ENCODE measurements at places on chromosomes 12 and 14. TPM values are rescaled to one million over a fixed set of nuclear protein-coding genes. Genes with fewer than 3 reads are reported as not detected.
A peak's percentile ranks its signal among the peaks of the same experiment; 100 is the strongest.

DNA sequence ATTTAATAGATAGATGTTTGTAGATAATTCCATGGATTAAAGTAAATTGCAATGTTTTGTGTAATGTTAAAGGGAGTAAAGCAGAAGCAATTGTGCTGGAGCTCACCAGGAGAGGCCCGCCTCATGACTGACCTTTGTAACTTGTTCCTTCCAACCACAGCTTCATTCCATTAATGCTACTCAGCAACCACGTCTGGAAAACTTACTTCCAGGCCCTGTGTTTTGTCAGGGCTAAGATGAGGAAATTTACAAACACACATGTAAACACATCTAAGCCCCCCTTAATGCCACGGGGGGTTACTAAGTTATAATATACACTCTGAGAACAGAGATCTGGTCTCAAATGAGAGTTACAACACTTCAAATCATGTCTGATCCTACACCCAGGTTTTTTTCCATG is 12.4 kb downstream of the LUM start:
- no peak for DNase-seq

DNA sequence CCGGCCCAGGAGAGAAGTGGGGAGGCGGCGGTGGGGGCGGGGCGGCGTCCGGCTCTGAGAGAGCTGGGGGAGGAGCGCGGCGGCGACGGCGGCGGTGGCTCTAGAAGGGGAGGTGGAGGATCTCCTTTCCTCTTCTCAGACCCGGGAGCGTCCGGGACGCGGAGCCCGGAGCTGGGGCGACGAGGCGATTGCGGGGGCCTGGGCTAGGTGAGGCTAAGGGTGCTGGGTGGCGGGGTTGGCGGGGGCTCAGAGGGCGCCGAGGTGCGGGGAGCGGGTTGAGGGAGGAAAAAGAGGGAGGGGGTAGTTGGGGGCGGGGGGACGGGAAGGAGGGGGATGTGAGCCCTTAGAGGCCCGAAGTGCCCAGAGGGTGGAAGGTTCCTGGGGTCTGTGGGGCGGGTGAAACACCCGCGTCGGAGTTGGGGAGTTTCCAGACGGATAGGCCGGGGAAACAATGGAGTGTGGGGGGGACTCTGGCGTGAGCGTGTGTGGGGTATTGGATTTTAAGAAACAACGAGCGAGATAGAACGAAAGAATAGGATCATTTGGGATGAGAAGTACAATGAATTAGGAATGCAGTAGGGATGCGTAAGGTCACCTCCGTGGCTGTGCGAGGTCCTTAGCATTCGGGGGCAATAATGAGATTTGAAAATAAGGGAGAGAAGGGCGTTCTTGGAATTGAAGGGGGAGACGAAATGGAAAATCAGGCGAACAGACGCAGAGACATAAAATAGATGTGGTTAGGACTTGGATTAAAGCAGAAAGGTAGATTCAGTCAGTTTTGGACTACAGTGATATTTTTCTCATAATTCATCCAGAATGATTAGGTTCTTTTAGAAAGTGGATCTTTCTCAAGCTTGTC is at the start of gene SPATS2:
Gene SPATS2 (plus strand): TSS at position 82 of the 859 bp plus-strand sequence. CDS start 93,551 bp downstream, outside the sequence.
- peak; percentile 99 for DNase-seq

DNA sequence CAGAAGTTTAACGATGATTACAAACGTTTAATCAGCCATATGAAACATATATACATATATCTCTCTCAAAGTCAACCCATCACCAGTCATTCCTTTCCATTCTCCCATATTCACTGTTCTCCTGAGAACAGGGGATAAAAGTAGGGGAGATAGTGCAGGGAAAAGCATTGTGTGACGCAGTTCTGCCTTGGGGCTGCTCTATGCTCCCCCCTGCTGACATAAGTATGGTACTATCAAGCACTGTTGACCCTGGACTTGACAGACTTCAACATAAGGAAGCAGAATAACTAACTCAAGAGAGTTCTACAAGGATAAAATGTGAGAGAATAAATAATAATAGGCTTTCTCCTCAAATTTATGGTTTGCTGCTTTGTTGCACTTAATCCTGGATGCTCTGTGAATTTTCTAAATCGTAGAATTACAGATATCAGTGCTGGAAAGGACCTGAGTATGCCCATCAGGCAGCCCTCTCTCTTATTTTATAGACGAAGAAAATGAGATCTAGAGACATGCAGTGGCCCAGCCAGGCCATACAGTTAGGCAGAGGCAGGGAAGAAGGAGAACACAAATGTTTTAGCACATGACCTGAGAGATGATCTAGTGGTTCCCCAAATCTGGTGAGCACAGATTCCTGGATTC is 87.2 kb downstream of the SCN8A start:
- DNase-seq = peak; percentile 26

Gene DDN
- 0.64 TPM for total RNA-seq

DNA sequence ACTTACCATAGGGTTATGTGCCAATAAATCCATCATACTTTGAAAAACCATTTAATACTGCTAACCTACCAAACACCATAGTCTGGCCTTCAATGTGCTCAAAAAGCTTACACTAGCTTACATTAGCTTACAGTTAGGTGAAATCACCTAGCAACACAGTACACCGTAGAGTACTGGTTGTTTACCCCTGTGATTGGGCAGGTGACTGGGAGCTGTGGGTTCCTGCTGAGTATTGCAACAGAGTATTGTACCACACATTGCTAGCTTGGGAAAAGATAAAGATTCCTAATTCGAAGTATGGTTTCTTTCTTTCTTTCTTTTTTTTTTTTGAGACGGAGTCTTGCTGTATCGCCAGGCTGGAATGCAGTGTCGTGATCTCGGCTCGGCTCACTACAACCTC is 5.6 kb downstream of the ATP5MC2 start:
- DNase-seq = no peak

Gene SIRT4
- 1.7 TPM for total RNA-seq

- no peak for DNase-seq
These were observed 49.7 kb downstream of the FRS2 start for GRCh38 chr12:69519871-69520270.

Measured in neural crest cell (in vitro differentiated cells).